Memory B cell (primary cell): ENCODE measurements at places on chromosomes 4 and X.

- DNase-seq: no peak
Observed at GRCh38 chr4:102474736-102475504, 26.2 kb upstream of the NFKB1 start.

GRCh38 chrX:45873781-45874180 lies 671.4 kb downstream of the ZNF674 start:
- DNase-seq: no peak

GRCh38 chr4:103720661-103721060 lies 876 bp upstream of the TACR3 start:
- DNase-seq: no peak

GRCh38 chr4:92520563-92520962 lies 216.8 kb downstream of the GRID2 start:
- DNase-seq: no peak

GRCh38 chrX:109889289-109890006 lies 113.5 kb upstream of the TMEM164 start:
- no peak for DNase-seq

- DNase-seq: no peak
Observed at GRCh38 chrX:23904096-23904495, 3.6 kb downstream of the APOO start.

GRCh38 chr4:186079694-186080093 lies 10.7 kb downstream of the TLR3 start:
- DNase-seq: no peak

DNA sequence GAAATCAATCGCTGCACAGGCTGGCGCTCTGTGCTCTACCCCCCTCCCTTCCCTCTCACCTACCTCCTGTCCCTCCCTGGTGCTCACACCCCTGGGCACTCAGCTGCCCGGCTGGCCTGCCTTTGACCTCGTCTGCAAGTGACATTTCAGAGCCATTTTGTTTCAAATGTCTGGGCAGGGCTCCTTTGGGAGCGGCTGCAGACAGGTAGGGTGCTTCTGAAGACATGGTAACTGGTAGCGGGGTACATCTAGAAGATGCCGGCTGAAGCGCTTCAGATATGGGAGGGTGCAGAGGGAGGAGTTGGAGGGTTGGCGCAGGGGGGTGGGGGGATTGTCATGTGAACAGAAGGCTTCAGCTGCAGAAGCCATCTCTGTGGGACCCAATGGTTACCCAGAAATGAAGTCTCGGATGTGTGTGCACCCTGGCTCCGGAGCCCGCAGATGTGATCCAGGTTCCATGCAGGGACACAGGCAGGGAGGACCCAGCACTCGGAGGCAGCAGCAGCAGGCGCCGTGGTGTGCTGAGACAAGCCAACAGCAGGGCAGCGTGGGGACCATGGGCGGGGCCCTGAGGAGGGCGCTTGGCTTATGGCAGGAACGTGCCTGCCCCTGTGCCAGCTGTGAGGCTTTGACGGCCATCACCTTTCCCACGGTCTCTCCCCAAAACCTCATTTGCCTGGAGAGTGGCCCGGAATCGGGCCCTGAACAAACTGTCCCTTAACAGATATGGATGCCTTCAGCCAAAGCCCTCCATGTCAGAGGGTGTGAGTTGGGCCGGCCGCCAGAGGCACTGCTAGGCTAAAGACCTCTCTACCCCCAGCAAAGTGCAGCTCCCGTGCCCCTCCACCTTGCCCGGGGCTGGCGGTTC lies 7.6 kb upstream of the DUSP9 start:
- no peak for DNase-seq

- no peak for DNase-seq
Observed at GRCh38 chr4:33133723-33134122, 2413.6 kb downstream of the PCDH7 start.

GRCh38 chr4:48604041-48604440 lies 114.0 kb downstream of the ZAR1 start:
- DNase-seq: no peak

DNA sequence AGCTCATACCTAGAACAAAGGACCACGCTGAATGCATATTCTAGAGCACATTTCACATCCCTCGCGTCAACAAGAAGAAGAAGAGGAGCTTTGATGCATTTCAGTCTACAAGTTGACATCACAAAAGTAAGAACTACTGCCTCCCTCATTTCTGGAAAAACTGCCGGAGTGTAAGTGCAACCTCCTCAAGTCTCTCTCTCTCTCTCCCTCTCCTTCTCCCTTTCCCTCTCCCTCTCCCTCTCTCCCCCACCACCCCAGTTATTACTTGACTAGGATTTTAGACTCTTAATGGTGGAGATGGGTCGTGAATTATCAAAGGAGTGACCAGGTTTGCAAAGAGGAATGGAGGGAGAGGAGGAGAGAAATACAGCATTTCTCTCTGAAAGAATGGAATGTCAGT lies 1.4 kb upstream of the IRS4 start:
- no peak for DNase-seq

DNA sequence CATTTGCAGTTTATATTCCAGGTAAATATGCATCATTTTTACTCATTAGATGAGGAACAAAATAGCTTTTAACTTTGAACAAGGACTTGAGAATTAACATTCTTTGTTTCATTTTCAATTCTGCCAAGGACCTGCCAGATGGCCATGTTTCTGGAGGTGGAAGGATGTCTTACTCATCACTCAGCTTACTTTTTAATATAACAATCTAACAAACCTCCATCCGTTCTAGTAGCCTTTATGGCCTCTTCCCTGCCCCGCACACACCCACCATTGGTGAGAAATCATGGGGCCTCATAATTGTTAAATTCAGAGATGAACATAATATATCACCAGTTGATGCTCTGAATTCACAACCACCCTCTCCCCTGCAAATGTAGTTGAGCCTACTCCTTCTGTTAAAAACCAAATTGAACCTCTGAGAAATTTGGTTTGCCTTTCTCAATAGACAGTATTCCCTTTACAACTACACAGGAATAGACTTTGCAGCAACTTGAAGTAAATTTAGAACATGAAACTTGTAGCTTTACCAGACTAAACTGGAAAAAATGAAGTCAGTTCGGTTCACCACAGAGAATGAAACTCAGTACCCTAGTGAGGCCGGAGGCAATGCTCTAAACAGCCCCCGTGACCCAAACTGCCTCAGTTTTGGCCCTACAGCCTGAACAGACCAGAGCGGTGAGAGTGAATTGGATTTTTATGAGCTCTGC lies 50.1 kb upstream of the ACSL4 start:
- DNase-seq: no peak

DNA sequence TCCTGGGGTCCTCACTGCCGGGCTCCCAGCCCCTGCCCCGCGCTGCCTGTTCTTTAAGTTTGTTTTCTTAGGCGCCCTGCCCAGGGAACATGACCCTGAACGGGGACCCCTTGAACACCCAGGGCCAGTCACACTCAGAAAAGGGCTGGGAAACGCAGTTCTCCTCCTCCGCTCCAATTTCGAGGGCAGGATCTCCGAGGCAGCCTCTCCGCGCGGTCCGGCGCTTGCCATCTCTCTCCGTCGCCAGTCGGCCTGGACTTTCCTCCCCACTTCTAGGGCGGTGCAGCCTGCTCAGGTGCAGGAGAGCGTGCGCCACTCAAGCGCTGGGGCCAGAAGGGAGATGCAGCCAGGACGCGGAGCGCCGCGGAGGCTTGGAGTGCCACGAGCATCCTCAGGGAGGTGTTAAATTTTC lies 9.9 kb downstream of the PRDM8 start:
- no peak for DNase-seq

DNA sequence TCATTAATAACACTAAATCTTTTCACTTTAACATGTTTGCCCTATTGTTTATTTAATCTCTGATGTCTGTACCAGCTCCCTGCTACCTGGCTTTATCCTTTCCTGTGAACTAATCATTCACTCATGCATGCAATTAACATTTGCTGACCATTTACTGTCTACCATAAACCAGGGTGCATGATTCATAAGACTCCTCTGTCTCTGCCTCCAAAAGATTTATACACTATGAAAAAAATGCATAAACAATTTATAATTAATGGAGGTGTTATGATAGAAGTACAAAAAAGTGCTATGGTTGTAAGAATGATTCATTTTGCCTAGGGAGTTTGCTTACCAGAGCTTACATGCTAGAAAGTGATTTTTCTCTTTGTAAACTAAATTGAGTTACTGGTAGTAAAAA lies 24.5 kb upstream of the CPEB2 start:
- DNase-seq: no peak

DNA sequence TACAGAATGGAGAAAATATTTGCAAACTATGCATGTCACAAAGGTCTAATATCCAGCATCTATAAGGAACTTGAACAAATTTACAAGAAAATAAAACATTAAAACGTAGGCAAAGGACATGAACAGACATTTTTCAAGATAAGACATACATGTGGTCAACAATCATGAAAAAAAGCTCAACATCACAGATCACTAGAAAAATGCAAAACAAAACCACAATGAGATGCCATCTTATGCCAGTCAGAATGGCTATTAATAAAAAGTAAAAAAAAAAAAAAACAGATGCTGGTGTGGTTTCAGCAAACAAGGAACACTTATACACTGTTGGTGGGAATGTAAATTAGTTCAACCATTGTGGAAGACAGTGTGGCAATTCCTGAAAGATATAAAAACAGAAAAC lies 75.8 kb upstream of the IL13RA2 start:
- DNase-seq: no peak
